ENCODE measurements at places on chromosomes 1 and 21. TPM values are rescaled to one million over a fixed set of nuclear protein-coding genes. Genes with fewer than 3 reads are reported as not detected.

DNA sequence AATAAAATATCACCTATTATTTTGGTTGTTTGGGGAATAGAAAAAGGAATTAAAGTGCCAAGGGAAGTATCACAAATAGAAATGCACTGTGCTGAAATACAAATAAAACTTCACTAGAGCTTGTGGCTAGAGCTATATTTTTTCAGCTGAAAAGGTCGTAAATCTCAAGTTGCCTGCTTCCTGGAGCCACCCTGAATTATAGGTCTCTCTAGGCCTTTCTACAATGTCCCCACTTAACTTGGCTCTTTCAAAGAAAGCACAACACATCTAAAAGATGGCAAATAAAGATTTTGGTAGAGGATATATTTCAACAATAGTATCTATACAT is 5.0 kb upstream of the RNF2 start:
- no peak for DNase-seq

DNA sequence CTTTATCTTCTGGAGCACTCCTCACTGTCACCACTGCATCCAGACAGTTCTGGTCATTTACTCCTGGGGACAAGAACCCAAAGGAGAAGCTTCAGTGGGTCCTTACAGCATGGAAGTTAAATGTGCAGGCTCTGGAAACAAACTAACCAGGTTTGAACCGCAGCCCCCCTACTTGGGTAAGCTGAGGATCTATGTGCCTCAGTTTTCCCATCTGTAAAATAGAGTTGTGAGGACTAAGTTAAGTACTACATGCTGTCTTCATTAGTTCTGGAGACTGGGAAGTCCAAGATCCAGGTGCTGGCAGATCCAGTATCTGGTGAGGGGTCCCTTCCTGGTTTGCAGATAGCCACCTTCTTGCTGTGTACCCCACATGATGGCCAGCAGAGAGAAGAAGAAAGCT is 8.0 kb upstream of the ATP1A2 start:
- DNase-seq = no peak

- DNase-seq = no peak
Observed at GRCh38 chr1:148353461-148354283, 129.4 kb downstream of the PPIAL4G start.

- DNase-seq = no peak
Observed at GRCh38 chr1:223835754-223836153, 10.0 kb downstream of the TP53BP2 start.

- DNase-seq = no peak
Observed at GRCh38 chr1:172350856-172351255, 69.6 kb upstream of the C1orf105 start.

DNA sequence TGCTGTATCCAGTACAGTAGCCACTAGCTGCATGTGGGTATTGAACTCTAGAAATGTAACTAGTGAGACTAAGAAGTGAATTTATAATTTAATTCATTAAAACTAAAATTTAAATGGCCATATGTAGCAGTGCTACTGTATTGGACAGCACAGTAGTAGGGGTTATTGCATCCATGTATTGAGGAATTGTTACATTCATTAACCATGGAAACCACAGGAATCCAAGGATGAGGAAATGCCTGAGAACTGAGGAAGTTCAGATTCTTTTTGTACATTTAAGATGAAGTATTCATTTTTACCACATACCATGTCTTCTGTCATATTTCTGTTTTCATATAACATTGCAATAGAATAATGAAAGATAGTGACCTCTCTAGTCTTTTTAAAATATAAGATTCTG is 2.6 kb downstream of the MTF2 start:
- no peak for DNase-seq

DNA sequence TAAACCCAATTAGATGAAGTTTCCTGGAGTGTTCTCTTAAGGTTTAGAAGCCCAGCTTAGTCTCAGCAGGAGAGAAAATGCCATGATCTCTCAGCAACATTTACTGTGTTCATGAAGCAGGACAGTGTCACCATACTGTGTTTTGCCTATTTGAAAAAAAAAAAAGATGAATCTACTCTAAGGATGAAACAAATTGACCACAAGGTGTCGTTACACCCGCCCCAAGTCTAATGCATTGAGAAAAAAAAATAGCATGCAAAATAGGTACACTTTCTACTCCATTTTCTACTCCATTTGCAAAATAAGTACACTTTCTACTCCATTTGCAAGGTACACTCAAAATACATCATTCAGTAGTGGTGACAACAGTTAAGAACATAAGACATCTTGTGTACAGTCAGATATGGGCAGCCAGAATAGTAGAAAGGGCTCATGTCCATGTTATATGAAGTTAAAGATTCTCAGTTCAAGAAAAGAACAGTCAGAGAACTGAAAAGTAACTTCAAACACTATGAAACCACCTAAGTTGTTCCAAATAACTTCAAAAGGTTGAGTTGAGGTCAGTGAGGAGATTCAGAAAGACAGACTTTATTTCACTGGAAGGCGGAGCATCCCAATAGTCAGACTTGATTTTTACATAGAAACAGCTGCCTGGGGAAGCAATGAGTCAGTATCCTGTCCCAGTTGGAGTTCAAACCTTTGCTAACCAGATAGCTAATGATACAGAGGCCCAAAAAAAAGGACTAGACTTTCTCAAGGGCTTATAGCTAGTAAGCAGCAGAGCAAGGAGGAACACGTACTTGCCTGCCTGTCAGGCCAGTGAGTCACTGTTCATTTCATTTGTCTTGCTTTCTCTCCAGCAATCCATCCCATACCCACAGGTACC is 13.3 kb downstream of the PLPPR5 start:
- no peak for DNase-seq

GRCh38 chr1:99849744-99850458 is at the start of gene AGL:
TSS of gene AGL (plus strand) at chr1:99850361. CDS start at chr1:99851043, 682 bp downstream.
- DNase-seq = peak; percentile 88

DNA sequence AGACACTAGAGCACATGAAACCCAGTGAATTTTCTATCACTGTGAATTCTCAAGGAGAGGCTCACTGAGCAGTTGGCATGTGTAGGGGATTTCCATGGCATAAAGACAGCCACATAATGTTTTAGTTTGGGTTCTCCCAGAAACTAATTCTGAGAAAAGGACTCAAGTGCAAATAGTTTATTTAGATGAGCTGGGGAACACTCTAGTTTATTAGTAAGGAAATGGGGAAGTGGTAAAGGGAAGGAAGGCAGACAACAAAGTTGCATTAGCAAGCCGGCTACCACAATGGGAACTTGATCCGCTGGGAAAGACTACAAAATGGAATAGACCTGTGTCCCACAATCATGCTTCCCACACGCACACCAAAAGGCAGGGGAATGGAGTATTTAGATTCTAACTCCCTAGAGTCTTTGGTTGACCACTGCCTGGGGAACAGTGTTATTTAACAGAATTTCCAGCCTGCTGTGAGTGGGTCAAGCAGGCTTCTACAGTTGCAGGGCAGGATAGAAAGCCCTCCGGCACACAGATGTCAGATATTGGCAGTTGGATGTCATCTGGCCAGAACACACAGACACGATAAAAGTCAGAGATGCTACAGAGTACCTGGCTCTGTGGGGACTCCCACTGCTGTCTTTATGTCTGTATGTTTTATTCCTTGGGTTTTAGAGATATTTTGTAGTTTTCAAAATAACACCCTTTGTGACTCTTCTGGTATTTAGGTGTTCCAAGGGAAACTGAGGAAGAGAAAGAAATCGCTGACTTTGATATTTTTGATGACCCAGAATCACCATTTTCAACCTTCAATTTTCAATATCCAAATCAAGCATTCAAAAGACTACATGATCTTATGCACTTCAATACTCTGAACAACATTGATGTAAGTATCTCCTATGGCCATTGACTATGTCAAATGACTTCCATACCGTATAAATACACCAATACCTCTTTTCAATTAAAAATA is 150.1 kb downstream of the PLA2G4A start:
- no peak for DNase-seq

DNA sequence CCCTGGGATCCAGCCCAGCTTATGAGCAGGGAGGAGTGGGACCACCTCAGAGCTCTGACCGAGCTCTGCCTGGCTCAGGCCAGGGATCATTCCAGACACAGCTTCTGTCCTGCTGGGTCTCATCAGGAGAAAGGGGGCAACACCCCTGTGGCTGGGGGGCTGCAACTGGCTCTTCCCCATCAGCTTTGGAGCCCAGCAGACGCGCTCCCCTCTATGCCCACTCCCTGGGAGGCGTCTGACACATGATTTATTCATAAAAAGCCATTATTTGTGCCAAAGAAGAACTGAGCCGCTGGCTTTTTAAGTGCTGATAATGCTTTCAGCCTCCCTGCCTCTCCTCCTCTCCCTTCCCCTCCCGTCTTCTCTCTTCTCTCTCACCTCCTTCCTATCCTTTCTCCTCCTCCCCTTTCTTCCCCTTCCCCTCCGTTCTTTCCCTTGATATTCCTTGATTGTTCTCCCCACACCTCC is 25.0 kb downstream of the FOXO6 start:
- no peak for DNase-seq

GRCh38 chr1:244945109-244945671 is 80.8 kb upstream of the HNRNPU start:
- no peak for DNase-seq

GRCh38 chr1:41875487-41875886 is 43.2 kb downstream of the HIVEP3 start:
- DNase-seq = peak; percentile 36

DNA sequence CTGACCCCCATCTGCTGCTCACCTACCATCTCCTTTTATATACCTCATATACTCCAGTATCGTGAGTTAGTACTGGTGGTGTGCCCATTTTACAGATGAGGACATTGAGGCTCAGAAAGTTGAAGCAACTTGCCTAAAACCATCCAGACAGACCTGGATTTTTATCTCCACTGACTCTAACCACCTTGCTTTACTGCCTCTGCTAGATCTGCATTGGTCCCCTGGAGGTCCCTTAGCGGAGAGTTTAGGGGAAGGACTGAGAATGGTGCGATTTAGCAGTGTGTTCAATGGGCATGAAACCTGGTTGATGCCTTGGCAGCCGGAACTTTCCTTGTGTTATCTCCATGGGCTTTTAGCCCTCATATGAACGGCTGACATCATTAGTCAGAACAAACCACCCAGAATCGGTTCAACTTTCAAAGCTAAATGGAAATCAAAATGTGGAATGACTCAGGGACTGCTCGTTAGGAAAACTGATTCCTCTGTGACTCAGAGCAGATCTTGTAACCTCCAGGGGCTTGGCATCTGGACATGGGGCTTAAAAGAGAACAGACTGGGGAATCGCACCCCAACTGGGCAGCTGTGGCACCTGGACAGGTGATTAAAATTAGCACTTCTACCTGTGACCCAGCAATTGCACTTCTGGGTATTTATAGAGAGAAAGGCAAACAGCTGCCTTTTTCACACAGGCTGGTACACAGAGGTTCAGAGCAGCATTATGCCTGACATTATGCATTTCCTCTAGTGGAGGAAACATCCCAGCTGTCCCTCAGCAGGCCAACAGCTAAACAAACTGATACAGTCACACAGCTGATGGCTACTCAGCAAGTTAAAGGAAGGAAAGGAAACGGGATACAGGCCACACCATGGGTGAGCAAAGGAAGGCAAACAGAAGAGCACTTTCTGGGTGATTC is 25.3 kb downstream of the TMEM51 start:
- no peak for DNase-seq

GRCh38 chr1:29515170-29515955 is 279.0 kb downstream of the PTPRU start:
- no peak for DNase-seq

- DNase-seq = no peak
Observed at GRCh38 chr1:18312961-18313360, 167.8 kb upstream of the KLHDC7A start.

DNA sequence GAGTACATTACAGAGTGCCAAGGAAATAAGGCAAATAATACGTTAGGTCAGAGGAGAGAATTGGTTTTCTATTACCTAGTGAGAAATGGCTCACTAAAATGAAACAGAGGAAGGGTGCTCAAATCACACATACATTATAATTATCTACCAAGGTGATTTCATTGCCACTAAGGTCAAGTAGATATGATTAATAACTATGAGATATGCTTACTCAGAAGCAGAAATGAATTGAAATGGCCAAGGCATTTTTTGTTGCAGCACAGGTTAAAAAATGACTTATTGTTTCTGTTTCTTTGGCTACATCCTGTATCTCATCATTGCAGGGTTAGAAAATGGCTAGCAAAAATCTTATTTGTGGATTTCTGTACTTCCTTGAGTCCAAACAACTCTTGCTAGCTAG is 154.5 kb upstream of the GORAB start:
- no peak for DNase-seq

DNA sequence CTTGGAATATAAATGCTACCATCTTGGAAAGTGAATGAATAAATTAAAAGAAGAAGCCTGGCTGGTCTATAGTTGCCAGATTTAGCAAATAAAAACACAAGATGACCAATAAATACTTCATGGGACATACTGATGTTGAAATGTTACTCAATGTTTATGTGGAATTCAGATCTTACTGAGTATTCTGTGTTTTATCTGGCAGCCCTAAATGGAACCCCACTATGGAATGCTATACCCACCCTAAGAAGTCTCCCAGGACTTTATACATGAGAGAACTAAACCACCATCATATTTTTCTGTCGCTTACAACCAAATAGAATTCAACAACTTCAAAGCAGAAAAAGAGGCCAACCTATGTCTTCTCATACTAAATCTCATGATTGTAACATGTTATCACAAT is 177.6 kb upstream of the HMCN1 start:
- DNase-seq = no peak

DNA sequence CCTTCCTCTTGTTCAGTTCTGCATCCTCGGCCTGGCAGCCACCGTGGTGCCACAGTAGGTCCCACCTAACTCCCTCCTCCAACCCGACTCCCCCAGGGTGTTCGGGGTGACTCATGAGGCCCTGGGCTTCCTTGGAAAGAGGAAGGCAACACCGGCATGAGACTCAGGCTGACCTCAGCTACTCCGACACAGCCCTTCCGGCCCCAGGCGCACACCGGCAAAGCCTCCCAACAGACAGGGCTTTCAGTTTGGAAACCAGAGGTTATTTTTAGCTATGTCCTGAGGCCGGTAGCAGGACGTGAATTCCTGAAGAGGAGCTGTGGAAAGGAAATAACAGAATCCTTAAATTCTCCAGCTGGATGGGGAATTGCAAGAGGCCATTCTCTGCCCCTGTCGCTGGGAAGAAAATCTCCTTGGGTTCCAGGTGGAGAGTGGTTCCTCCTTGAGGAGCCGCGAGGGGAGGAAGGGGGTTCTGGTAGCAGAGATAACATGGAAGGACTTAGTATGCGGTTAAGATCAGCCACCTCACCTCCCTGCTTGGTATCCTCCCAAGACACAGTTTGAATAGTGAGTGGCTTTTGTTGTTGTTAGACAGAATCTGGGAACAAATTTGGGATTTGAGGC is 24.4 kb downstream of the PLXNA2 start:
- peak; percentile 87 for DNase-seq

The COG2 gene
- 27.3 TPM for total RNA-seq

The PLA2G2D gene
- total RNA-seq = not detected

The RIMKLA gene
- total RNA-seq = 13.9 TPM

The KCNK1 gene
- total RNA-seq = 29.5 TPM

The CFHR5 gene
- total RNA-seq = not detected

The RHOU gene
- total RNA-seq = 2.0 TPM

The NUP210L gene
- total RNA-seq = 0.22 TPM

The OR2T33 gene
- total RNA-seq = not detected

The GON4L gene
- 24.8 TPM for total RNA-seq
